ENCODE measurements at places on chromosomes 4 and X. TPM values are rescaled to one million over a fixed set of nuclear protein-coding genes. Genes with fewer than 3 reads are reported as not detected.

The GABRE gene
- polyA plus RNA-seq, result 8.5 TPM

GRCh38 chrX:52078131-52078530 is 9.1 kb upstream of the MAGED4B start:
- no peak for DNase-seq

DNA sequence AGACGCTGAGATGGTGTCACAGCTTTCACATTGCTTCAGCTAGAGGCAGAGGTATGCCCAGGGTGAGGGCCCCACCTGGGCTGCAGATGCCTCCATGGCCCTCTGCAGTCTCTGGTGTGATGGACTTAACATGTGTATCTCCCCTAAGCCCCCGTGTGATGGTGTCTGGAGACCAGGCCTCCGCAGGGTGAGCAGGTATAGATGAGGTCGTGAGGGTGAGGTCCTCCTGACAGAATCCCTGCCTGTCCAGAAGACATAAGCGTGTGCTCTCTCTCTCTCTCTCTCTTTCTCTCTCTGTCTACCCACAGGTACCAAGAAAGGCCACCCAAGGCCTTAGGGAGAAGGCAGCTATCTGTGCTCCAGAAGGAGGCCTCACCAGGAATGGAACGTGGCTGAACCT is 50.9 kb downstream of the CPZ start:
- no peak for DNase-seq

- no peak for DNase-seq
Observed at GRCh38 chr4:139078926-139079325, 63.3 kb downstream of the NOCT start.

GRCh38 chrX:153984351-153985178 is 12.0 kb downstream of the TMEM187 start:
- DNase-seq, result no peak

The ADAMTS3 gene
- 11.8 TPM for polyA plus RNA-seq

Data from left renal pelvis (tissue), 4 donors.